Sigmoid colon (tissue), 7 donors: ENCODE measurements at places on chromosomes 6 and 20. TPM values are rescaled to one million over a fixed set of nuclear protein-coding genes. Genes with fewer than 3 reads are reported as not detected.

DNA sequence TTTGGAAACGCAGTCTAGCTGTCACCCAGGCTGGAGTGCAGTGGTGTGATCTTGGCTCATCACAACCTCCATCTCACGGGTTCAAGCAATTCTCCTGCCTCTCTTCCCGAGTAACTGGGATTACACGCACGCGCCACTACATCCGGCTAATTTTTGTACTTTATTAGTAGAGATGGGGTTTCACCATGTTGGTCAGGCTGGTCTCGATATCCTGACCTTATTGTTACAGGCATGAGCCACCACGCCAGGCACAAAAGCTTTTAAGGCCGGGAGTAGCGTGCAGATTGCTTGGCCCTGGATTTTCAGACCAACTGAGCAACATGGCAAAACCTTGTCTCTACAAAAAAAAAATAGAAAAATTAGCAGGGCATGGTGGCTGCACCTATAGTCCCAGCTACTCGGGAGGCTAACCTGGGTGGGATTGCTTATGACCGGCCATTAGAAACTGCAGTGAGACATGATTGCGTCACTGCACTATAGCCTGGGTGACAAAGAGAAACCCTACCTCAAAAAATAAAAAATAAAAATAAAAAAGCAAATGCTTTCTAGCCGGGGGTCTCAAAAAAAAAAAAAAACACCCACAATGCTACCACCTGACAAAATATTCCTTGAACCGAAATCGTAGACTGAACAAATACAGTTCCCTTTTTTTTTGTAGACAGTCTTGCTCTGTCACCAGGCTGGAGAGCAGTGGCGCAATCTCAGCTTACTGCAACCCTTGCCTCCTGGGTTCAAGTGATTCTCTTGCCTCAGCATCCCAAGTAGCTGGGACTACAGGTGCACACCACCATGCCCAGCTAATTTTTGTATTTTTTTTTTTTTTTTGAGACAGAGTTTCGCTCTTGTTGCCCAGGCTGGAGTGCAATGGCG, 15.0 kb downstream of the RBM39 start:
- peaks cover 27% of the 10 kb centered on the region for H3K4me1 ChIP-seq
- H3K36me3 ChIP-seq: peaks cover 62% of the 10 kb centered on the region

- H3K27me3 ChIP-seq: no peaks in the 10 kb centered on the region
- no peak overlapping the region for H3K4me3 ChIP-seq
- no peak for DNase-seq
- H3K36me3 ChIP-seq: no peaks in the 10 kb centered on the region
- H3K27ac ChIP-seq: no peak overlapping the region
- H3K4me1 ChIP-seq: no peaks in the 10 kb centered on the region
Measured at GRCh38 chr6:148166339-148166968, 176.2 kb upstream of the SASH1 start.

DNA sequence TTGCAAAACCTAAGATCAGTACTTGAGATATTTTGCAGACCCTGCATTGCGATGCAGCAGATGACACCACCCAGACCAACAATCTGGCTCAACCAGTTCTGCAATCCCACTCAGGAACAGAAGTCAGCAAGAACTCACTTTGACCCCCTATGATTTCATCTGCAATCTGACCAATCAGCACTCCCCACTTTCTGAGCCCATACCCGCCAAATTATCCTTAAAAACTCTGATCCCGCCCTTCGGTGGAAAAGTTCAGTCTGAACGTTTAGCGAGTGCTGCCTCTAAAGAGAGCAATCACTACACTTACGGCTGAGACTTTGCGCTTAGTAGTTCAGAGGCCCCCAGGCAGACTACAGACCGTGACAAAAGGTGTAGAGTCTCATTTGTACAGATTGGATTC, 17.3 kb upstream of the KIAA1586 start:
- no peaks in the 10 kb centered on the region for H3K36me3 ChIP-seq
- no peak for DNase-seq
- no peaks in the 10 kb centered on the region for H3K27me3 ChIP-seq
- no peak overlapping the region for H3K4me3 ChIP-seq
- H3K27ac ChIP-seq: no peak overlapping the region
- H3K4me1 ChIP-seq: no peaks in the 10 kb centered on the region

DNA sequence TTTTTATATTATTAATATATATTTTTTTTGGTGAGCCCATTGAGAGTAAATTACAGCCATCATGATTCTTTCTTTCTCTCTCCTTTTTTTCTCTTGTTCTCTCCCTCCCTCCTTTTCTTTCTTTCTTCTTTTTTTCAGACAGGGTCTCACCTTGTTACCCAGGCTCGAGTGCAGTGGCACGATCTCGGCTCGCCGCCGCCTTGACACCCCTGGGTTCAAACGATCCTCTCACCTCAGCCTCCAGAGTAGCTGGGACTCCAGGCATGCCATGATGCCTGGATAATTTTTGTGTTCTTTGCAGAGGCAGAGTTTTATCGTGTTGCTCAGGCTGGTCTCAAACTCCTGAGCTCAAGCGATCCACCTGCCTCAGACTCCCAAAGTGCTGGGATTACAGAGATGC, 1.6 kb downstream of the CCDC170 start:
- H3K4me1 ChIP-seq: peaks cover 15% of the 10 kb centered on the region
- no peaks in the 10 kb centered on the region for H3K27me3 ChIP-seq
- H3K4me3 ChIP-seq: no peak overlapping the region
- no peak for DNase-seq
- no peak overlapping the region for H3K27ac ChIP-seq

GRCh38 chr6:106440546-106440945, 80.0 kb downstream of the CRYBG1 start:
- no peaks in the 10 kb centered on the region for H3K4me1 ChIP-seq
- no peaks in the 10 kb centered on the region for H3K27me3 ChIP-seq
- H3K4me3 ChIP-seq: no peak overlapping the region
- no peaks in the 10 kb centered on the region for H3K36me3 ChIP-seq
- no peak for DNase-seq

- peaks cover 4% of the 10 kb centered on the region for H3K4me1 ChIP-seq
- peaks cover 60% of the 10 kb centered on the region for H3K27me3 ChIP-seq
- H3K4me3 ChIP-seq: no peak overlapping the region
- no peak for DNase-seq
- no peaks in the 10 kb centered on the region for H3K36me3 ChIP-seq
Measured at GRCh38 chr6:104958178-104959025, 1.5 kb downstream of the LIN28B start.

- no peak for DNase-seq
- no peak overlapping the region for H3K27ac ChIP-seq
- no peaks in the 10 kb centered on the region for H3K4me1 ChIP-seq
- H3K27me3 ChIP-seq: no peaks in the 10 kb centered on the region
- H3K4me3 ChIP-seq: no peak overlapping the region
Measured at GRCh38 chr6:158347335-158347734, 35.1 kb downstream of the TULP4 start.

GRCh38 chr20:23217023-23217422, 130.9 kb upstream of the CD93 start:
- H3K4me3 ChIP-seq: no peak overlapping the region
- H3K4me1 ChIP-seq: no peaks in the 10 kb centered on the region
- H3K27ac ChIP-seq: no peak overlapping the region
- H3K36me3 ChIP-seq: no peaks in the 10 kb centered on the region
- DNase-seq: no peak
- H3K27me3 ChIP-seq: no peaks in the 10 kb centered on the region

GRCh38 chr20:24699321-24700165, 230.1 kb downstream of the SYNDIG1 start:
- H3K27me3 ChIP-seq: no peaks in the 10 kb centered on the region
- DNase-seq: peak; percentile 18
- H3K4me1 ChIP-seq: no peaks in the 10 kb centered on the region
- H3K36me3 ChIP-seq: no peaks in the 10 kb centered on the region

The FILIP1 gene
- 0.60 TPM for polyA plus RNA-seq

DNA sequence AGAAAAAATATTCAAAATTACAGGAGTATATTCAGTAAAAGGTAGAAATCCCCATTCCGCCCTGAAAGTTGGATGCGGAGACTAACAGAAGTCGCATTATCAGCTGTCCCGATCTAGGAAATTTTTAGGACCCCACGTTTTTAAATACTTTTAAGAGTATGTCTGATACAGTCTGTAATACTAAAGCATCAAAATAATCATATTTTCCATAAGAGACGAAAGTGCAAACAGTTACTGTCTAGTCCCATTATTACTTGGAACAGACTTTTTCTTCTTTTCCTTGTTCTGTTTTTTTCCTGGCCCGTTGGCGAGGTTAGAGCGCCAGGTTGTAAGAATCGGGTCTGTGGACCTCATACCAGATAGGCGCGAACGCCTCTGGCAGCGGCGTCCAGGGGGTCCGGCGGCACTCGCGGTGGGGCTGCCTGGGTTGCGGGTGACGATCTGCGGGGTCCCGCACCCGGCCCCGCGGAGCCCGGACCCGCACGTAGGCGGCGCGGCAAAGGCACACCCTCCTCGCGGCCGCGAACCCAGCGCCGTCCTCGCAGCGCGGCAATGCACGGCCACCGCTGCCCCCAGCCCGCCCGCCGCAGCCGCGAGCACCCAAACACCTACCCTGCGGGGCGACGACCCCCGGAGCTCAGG, 460 bp downstream of the PLAGL1 start:
- H3K27me3 ChIP-seq: no peaks in the 10 kb centered on the region
- no peaks in the 10 kb centered on the region for H3K36me3 ChIP-seq
- no peak for DNase-seq

The FOXQ1 gene
- 0.60 TPM for polyA plus RNA-seq

DNA sequence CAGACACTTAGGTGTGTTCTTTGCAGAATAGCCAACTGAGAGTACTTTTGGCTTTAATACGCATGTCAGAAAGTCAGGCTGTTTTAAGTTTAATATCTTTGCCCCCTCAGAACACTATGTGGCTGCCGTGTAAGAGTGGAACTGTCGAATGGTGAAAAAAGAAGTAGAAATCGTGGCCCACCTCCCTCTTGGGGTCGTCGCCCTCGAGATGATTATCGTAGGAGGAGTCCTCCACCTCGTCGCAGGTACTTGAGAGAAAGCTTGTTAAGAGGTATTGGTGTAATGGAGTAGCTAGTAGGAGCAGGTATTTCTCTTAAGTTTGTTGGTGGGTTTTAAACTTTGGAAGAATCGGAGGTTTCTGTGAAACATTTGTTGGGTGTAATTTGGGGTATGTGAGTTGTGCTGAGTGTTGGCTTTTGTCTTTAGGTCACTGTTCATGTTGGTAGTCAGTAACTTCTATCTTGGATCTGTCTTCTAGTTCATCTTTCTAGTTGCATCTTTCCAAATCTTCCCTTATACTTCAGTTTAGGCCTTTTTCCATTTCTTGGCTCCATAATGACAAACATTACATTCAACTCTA, 4.7 kb downstream of the SRSF3 start:
- no peaks in the 10 kb centered on the region for H3K27me3 ChIP-seq
- peak overlapping the region; percentile 95 for H3K27ac ChIP-seq

The MAP1LC3A gene
- polyA plus RNA-seq: 45.5 TPM

DNA sequence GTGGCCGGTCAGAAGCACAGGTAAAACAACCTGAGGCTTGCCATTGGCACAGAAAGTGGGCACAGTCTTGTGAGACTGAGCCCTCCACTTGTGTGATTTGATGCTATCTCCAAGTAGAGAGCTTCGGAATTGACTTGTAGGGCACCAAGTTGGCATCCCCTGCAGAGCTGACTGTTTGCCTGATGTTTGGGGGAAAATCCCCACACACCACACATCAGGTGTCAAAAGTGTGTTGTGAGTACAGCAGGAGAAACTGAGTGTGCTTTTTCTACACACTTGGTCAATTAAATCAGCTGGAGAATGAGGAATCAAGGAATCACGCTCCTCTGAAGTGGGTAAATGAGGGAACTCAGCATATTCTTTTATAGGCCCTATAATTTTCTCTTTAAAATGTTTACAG, 989 bp downstream of the SERINC3 start:
- DNase-seq: no peak
- no peaks in the 10 kb centered on the region for H3K27me3 ChIP-seq
- H3K27ac ChIP-seq: peak overlapping the region; percentile 98
- H3K4me1 ChIP-seq: peaks cover 51% of the 10 kb centered on the region
- H3K36me3 ChIP-seq: no peaks in the 10 kb centered on the region

GRCh38 chr6:35494161-35494563, 2.7 kb downstream of the TEAD3 start:
- no peaks in the 10 kb centered on the region for H3K27me3 ChIP-seq
- peaks cover 82% of the 10 kb centered on the region for H3K4me1 ChIP-seq
- DNase-seq: peak; percentile 74
- peak overlapping the region; percentile 100 for H3K27ac ChIP-seq
- H3K36me3 ChIP-seq: no peaks in the 10 kb centered on the region
- peak overlapping the region; percentile 98 for H3K4me3 ChIP-seq

The HTR1E gene
- not detected for polyA plus RNA-seq

- no peak overlapping the region for H3K27ac ChIP-seq
- no peaks in the 10 kb centered on the region for H3K27me3 ChIP-seq
- H3K36me3 ChIP-seq: peaks cover 13% of the 10 kb centered on the region
- peaks cover 59% of the 10 kb centered on the region for H3K4me1 ChIP-seq
- H3K4me3 ChIP-seq: no peak overlapping the region
- no peak for DNase-seq
Measured at GRCh38 chr6:33206027-33206863, 1.8 kb downstream of the HSD17B8 start.

DNA sequence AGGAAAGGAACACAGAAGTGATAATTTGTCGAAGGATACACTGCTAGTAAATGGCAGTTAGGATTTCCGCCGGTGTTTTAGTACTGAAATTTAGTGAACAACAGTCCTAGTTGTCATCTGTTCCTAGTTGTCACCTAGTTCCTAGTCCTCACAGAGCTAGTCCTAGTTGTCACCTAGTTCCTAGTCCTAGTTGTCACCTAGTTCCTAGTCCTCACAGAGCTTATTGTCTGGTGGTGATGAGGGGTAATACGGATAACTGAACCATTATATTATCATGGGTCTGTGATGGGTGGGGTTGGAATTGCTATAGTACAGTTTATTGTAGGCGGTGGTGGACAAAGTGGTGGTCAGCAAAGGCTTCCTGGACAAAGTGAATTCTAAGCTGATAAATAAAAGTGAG, 1.8 kb downstream of the SNRNP48 start:
- no peak for DNase-seq
- H3K27ac ChIP-seq: no peak overlapping the region
- no peak overlapping the region for H3K4me3 ChIP-seq
- no peaks in the 10 kb centered on the region for H3K27me3 ChIP-seq
- H3K36me3 ChIP-seq: peaks cover 9% of the 10 kb centered on the region

DNA sequence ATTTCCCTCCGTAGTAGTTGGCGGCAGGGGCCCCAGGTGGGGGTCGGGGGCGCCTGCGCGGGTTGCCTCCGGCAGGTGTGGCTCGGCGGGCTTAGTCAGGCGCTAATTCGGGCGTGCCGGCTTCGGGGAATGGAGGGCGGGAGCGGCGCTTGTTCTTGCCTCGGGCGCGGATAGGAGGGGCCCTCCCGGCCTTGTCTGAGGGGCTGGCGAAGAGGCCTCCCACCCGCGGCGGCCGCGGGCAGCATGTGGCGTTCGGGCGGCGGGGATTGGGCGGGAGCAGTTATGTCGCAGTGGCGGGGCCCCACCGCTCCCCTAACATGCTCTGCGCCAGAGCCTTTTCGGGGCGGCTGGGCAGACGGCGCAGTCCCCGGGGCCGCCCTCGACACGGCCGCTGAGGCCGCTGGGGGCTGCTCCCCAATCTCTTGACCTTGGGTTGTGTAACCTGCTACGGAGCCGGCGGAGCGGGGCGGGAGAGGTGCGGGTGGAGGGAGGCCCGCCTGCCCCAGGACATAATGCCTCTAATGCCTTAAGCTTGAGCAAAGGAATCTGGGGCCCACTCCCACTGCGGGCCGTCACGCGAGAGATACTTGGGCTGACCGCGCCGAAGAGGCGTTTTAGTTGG, 1.1 kb downstream of the AMD1 start:
- DNase-seq: peak; percentile 82
- peaks cover 35% of the 10 kb centered on the region for H3K4me1 ChIP-seq
- H3K27me3 ChIP-seq: no peaks in the 10 kb centered on the region
- H3K36me3 ChIP-seq: no peaks in the 10 kb centered on the region
- H3K4me3 ChIP-seq: peak overlapping the region; percentile 93

GRCh38 chr6:33787346-33787953, 1.5 kb downstream of the LEMD2 start:
- H3K27me3 ChIP-seq: no peaks in the 10 kb centered on the region
- peaks cover 21% of the 10 kb centered on the region for H3K36me3 ChIP-seq
- H3K27ac ChIP-seq: peak overlapping the region; percentile 99
